ENCODE measurements at places on chromosomes 11 and 22.

GRCh38 chr22:48824712-48825651 lies 1002.7 kb downstream of the BRD1 start:
- DNase-seq = no peak

GRCh38 chr11:28347371-28347770 lies 239.2 kb downstream of the METTL15 start:
- DNase-seq = no peak

DNA sequence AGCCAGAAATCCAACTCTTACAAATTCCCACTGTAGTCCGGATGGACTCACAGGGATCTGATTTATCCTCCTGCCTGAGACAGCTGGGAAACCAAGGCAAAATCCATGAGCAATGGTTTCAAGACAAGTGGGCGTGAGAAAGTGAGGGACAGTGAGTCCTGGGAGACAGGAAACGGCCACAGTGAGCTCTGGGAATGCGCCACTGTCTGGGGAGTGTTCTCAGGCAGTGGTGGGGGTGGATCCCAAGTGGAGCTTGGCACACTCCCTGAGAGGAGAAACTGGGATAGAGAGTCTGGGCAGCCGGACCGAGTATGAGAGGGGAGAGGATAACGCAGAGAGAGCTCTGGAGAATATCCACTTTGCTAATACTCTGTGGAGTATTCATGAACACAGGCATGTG lies 9.8 kb downstream of the IL17REL start:
- DNase-seq = no peak

GRCh38 chr22:45564349-45565030 lies 61.8 kb downstream of the FBLN1 start:
- DNase-seq = no peak

DNA sequence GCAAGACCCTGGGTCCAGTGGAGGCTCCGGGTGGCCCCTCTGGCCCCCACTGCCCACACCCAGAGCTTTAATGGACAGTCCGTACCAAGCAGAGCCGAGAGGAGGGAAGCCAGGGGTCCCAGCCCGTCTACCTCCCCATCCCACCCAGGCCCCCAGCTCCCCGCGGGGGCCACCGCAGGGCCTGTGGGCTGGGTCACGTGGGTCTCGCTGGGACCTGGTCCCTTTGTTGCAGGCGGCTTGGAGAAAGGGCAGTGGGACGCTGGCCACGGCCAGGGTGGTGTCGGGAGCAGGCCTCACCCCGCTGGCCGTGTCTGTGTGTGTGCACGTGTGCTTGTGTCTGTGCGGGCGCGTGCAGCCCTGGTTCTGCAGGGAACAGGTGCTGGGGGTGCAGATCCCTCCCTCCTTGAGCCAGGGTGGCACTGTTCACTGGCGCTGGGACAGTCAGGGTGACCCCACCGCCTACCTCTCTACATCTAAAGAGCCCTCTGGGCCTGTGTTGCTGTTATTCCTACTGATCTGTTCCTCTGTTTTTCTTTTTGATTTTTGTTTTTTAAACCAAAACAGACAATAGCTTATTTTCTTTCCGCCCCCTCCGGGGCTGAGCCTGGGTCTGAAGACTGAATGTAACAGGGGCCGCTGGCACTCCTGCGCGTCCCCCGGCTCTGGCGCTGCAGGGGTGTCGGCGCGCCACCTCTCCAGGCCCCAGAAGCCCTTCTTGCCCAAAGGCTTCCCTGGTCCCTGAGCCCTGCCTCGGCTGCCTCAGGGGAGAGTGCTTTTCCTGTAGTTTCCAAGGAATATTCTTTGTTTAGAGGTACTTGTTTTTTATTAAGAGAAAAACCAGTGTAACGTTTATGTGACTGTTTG lies 20.1 kb upstream of the TMEM191C start:
- no peak for DNase-seq

- no peak for DNase-seq
Measured at GRCh38 chr22:25644122-25644521, 79.6 kb downstream of the GRK3 start.

Data from adipocyte (in vitro differentiated cells).